ENCODE measurements at places on chromosomes 11 and 22.

DNA sequence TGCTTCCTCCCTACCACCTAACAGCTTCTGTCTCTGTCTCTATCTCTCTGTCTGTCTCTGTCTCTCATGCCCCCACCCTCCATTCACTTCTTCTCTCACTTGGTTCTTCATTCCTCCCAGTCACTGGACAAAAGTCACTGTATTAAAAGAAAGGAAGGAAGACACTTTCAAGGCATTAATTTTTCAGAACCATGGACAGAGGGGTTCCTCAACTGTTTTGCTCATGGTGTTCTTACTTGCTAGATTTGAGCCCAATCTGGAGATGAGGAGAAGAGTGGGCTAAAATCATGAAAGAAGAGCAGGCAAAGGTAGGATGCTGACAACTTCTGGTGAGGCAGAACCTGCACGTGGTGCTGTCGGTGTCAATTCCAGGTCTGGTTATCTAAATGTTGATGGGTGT, 116.7 kb upstream of the LARGE1 start:
- DNase-seq, result no peak

- no peak for DNase-seq
These were observed 35.8 kb downstream of the INSC start for GRCh38 chr11:15150507-15150906.

- no peak for DNase-seq
These were observed 18.4 kb upstream of the MYOD1 start for GRCh38 chr11:17700991-17701390.

- no peak for DNase-seq
These were observed 31.3 kb downstream of the ABCC8 start for GRCh38 chr11:17445240-17445795.

GRCh38 chr11:125902277-125902926, 604 bp downstream of the PUS3 start:
- no peak for DNase-seq

DNA sequence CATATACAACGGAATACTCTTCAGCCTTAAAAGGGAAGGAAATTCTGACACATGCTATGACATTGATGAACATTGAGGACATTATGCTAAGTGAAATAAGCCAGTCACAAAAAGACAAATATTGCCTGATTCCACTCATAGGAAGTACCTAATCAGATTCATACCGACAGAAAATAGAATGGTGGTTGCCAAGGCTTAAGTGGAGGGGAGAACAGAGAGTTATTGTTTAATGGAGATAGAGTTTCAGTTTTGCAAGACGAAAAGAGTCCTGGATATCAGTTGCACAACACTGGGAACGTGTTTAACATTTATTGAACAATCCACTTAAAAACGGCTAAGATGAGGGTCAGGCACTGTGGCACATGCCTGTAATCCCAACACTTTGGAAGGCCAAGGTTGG, 45.6 kb upstream of the HIPK3 start:
- DNase-seq, result no peak

GRCh38 chr11:123060277-123061000, 1.5 kb downstream of the HSPA8 start:
- no peak for DNase-seq

DNA sequence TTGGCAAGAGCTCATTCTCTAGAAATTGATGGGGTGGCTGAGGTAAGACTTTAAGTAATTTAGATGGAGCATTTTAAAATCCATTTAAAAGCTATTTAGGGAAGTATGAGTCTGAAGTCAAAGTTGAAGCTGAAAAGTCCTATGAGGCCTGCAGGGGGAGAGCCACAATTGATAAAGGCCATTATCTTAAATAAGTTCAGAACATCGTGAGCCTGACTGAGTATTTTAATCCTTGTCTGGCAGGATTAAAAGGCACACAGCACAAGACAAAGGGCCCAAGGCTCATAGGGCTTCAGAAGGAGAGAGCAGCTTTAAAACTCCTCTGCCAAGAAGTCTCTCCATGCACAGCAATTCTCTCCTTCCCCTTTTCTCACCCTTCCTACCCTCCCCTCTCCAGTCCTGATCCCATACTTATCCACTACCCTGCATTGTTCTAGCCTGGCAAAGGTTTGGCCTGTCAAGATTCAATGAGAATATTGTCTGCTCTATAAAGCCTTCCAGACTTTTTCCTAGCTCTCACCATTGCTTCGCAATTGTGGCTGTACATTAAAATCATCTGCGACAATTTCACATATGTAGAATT, 1312.9 kb downstream of the FAM181B start:
- no peak for DNase-seq

DNA sequence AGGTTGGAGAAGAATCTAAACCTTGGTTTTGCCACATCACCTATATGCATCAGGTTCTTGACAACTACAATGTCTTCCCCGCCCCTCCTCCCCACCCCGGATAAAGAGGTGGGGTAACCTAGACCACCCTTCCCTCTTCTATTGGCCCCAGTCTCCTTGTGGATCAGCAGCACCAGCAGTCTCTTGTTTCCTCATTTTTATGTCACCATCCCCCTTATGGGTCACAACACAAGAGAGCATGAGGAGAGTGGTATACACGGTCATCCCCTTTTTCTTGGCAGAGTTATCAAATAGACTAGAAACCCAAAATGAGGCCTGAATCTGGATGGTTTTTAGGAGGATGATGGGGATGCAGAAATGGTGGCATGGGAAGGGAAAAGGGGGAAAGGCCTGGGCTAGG, 1.2 kb downstream of the MS4A4E start:
- no peak for DNase-seq

DNA sequence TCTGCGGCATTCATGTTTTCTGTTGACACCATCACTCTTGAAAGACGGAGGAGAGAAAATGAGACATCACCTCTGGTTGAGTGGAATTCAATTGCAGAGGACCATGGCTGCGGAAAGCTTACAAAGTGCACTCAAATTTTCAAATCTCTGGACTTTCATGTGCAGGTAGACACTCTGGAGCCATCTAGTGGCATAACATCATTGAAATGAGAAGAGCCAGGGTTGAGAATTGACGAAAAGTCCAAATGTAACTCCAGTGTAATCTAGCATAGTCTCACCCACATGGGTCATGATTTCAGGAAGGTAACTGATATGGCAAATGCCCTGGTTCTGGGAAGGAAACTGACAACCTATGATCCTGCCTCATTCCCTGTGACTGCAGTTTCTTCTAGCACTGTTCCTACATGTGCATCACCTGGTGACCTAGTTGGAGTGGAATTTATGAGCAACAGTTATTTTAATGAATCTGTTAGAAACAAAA, 687.8 kb downstream of the KCNA4 start:
- no peak for DNase-seq

DNA sequence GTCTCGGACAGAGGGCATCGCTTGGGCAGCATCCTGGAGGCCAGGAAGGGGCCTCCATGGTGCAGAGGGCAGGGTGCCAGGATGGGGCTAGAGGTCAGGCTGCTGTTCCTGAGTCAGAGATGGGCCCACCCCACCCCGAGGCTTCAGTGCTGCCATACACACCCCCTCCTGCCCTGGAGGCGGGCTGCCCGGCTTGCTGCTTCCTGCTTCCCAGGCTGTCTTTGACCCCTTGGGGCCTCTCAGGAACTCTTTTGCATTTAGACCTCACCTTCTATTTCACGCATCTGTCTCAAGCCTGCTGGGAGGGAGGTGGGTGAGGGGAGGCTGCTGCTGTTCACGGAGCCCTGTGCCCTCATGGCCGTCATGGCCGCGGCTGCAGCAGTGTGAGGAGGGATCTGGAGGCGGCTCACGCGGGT, 6.6 kb upstream of the GRAMD4 start:
- no peak for DNase-seq

DNA sequence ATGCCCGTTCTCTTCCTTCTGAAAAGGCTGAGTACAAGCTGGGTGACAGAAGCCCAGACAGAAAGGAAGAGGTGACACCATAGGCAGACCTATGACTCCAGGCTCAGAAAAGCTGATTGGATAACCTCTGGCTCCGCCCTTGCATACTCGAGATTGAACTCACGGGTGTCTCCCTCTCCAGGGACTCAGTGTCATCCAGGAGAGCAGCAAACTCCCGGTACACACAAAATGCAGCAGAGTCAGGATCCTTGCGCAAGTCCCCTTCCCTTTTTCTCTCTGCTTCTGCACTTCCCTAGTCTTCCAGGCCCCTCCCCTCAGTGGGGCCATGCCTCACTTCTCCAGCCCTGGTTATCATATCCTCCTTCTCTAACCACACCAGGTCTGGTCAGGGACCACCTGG, 9.8 kb downstream of the SCN4B start:
- no peak for DNase-seq

DNA sequence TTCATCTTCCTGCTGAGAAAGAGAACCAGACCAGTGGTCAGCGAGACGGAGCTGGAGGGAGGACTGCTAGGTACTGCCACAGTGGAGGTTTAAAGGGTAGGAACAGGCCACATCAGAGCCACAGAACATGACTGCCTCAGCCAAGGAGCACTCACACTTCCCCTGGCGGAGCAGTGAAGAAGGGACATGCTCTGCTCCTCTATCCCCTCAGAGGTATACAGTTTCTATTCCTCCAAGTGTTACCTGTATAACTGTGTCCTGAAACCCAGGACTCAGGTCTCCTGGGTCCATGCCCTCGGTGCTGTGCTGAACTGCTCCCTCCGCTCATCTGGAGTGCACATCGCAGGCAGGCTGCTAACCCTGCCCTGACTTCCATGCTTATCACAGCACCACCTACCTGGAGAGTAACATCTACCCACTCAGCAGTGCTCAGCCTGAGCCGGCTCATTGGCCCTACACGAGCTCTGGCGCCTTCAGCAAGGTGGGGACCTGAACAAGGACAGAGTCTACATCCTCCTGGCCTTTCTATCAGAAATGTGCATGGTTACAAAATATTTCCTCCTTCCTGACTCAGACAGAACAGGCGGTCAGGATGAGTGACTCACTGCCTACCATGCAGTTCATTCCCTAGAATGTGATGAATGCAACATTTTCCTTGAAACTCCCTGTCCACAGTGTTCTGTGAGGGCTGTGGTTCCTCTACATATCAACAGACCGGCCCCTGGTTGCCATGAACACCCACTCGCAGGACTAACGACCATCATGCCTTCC, 52.9 kb downstream of the C11orf58 start:
- no peak for DNase-seq

DNA sequence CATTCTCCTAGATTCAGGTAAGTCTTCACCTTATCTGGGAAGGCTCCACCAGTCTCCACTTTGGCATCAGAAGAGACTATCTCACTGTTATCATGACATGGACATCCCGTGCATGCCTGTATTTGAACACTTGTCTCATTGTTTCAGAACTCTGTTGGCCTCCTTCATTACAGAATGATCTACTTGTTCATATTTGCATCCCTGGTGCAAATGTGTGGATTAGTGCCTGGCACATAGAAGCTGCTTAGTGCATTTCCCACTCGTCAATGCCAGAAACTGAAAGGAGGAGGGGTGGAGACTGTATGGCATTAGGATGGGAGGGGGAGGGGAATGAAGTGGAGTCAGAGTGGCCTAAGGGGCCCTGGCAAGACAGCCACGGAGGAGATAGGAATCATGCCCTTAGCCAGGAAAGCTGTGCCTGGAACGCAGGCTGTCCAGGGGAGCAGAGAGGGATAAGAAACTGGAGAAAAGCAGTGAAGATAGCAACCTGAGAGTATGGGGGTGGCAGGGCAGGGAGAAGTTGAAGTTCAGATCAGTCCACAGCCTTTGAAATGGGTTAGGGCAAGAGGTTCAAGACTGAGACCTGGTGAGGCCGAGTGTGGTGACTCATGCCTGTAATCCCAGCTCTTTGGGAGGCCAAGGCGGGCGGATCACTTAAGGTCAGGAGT, 53.8 kb upstream of the CAPRIN1 start:
- no peak for DNase-seq

DNA sequence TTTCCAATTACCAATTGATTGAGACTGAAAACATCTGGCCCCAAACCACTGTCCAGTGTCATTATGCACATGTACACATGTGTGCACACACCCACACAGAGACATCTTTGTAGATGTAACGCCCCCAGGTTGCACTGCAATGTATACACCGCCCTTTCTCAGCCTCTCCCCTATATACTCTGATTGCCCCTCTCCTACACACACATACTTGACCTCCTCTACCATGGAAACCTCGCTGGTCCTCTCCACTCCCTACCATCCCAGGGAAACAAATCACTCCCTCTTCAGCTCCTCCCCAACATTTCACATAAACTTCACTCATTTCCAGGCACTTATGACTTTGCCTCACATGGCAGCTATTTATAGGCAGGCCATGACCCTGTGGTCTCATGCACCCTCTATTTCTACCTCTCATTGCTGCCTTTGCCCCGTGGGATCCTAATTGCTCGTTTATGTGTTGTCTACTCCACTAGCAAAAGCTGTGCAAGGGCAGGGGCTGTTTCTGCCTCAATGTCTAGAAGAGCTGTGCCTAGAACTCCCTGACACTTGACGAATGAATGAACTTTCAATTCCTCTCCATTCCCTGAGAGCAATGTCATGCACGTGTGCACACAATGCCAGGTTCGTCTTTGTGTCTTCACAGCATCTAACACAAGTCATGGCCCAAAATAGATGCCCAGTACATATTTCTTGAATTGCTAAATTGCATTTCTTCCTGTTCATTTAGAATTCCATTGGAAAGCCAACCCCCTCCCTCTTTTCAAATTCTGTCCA, 10.0 kb upstream of the TMA7B start:
- no peak for DNase-seq

DNA sequence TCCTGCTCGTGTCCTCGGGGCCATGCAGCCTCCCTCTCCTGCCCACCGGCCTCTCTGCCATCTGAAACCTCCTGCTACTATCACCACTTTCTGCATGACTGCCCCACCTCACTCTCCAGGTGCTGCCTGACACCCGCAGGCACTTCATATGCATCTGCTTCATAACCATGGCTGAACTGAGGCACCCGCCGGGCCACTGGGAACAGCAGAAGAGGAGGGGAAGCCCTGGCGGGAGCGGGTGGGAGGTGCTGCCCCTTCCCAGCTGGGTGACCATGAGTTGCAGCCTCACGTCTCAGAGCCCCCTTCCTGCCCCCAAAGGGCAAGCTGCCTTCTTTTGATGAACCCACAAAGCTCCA, 21.7 kb upstream of the PICK1 start:
- DNase-seq, result no peak

DNA sequence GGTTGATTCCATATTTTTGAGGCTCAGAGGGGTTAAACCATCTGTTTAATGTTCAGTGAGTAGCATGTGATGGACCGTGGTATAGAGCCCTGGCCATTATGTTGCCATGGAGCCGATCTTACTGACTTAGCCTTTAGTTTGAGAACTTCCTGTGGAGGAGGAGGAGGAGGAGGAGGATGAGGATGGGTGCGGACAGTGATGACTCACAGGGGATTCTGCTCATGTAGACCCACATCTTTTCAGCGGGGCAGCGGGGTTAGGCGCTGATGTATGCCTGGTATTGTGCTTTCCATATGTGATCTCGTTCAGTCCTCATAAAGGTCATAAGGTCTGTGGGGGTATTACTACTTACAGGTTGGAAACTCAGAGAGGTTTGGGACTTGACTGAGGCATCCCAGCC, 13.9 kb downstream of the STX3 start:
- no peak for DNase-seq

- DNase-seq, result no peak
These were observed 10.8 kb upstream of the CLDN5 start for GRCh38 chr22:19535001-19535400.
